ENCODE measurements at places on chromosomes 2 and 18. TPM values are rescaled to one million over a fixed set of nuclear protein-coding genes. Genes with fewer than 3 reads are reported as not detected.

- no peak for DNase-seq
Observed at GRCh38 chr2:53793821-53794220, 7.0 kb downstream of the ERLEC1 start.

DNA sequence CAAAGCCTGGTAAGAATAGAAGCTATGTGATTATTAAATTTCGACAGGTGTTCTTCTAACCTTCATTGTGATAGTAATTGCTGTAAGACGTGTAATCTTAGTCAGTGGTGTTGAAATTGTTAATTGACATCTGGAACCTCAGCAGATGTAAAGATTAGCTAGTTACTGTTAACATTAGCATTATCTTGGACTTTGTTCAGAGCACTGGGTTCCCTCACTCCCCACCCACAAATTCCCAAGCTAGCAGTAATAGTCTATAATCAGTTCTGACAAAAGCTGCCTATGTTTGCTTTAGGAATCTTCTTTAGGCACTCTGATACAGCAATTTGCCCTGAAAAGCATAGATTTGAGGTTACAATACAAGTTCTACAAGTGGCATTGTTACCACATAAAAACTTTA lies 233.7 kb downstream of the EN1 start:
- DNase-seq, result no peak

DNA sequence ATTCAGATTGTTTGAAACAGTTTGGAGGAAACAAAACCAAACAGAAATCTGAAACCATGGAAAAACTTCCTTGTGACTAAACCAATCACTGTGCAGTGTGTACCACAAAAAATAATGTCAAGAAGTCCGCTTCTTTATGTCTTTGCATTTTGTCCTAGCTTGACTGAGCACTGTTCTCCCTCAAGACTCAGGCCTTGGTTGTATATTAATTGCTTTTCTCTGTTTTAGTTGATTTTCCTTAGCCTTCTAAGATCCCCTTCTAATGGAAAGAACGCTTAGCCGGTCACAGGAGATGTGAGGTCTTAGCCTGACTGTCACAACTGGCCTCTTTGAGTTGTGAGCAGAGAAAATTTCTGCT lies 56.6 kb downstream of the LCLAT1 start:
- DNase-seq, result no peak

GRCh38 chr2:112257575-112257974 lies 2.7 kb upstream of the ZC3H8 start:
- DNase-seq, result peak; percentile 29

GRCh38 chr2:9710311-9710710 lies 79.5 kb upstream of the YWHAQ start:
- DNase-seq, result peak; percentile 78

DNA sequence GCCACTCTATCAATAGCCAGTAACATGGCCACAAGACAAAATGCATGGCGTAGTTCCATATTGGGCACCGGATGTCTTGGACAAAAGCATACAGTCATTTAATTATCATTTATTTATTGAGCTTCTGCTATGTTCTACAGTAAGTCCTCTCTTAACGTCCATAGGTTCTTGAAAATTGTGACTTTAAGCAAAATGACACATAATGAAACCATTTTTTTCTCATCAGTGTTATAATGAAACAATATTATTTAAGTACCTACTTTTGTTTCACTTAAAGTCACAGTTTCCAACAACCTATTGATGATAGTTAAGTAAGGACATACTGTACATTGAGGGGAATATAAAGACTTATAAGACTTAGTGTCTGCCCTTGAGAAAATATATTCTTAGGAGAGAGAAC lies 84.9 kb downstream of the XRCC5 start:
- DNase-seq, result no peak

- DNase-seq, result no peak
Observed at GRCh38 chr2:46683541-46683940, 204.2 kb downstream of the TMEM247 start.

GRCh38 chr2:10150436-10150835 lies 27.9 kb downstream of the RRM2 start:
- DNase-seq, result no peak

DNA sequence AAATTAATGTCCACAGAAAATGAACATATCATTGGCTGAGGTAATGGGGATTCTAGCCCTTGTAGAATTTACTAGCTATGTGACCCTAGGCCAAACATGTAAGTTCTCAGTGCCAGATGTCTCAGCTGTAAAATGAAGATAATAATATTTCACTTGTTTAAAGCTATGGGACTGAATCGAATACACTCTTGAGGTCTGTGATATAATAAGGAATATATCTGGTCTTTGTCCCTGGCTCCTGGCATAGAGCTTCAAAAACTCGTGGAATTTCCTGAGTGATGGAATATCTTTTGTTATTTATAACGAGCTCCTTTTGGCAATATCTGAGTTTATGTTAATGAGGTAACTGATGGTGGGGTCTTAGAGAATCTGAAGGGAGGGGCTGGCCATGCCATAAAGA lies 201.4 kb upstream of the CYP26B1 start:
- DNase-seq, result no peak

GRCh38 chr2:231057590-231057989 lies 923 bp downstream of the PSMD1 start:
- no peak for DNase-seq

GRCh38 chr2:8421658-8422449 lies 260.0 kb upstream of the ID2 start:
- no peak for DNase-seq

DNA sequence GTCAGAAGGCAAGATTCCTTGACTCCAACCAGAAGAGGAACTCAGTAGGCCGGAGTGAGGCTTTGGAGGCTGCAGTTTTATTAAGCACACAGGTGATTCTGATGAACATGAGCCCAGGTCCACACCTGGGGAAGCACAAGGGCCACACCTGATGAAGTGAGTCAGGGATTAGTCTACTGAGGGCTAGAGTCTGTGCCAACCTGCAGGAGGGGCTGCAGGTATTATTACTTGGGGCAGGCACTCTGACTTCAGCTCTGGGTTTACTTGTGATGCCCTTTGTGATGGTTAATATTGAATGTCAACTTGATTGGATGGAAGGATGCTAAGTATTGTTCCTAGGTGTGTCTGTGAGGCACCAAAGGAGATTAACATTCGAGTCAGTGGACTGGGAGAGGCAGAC lies 75.2 kb upstream of the ZCCHC2 start:
- no peak for DNase-seq

GRCh38 chr2:9228088-9228751 lies 21.6 kb downstream of the ASAP2 start:
- DNase-seq, result no peak

DNA sequence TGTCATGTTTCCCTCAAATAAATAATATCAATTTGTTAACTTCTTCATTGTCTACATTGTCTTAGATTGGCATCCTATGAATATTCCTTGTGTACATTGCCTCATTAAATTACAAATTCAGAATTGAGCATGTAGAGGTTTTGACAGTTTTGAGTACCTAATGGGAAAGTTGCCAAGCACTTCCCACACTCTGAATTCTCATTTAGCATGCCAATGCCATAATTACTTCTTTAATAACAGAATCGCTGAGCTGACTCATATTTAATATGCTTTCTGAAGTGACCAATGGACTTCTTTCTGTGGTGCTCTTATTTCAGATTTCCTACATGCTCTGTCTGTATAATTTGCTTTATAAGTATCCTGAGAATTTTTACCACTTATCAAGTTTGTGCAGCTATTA lies 114.4 kb upstream of the NOL4 start:
- no peak for DNase-seq

GRCh38 chr2:201383136-201383535 lies 26.0 kb upstream of the FLACC1 start:
- no peak for DNase-seq

GRCh38 chr2:53785366-53785765 lies 1.4 kb downstream of the ASB3 start:
- DNase-seq, result no peak

DNA sequence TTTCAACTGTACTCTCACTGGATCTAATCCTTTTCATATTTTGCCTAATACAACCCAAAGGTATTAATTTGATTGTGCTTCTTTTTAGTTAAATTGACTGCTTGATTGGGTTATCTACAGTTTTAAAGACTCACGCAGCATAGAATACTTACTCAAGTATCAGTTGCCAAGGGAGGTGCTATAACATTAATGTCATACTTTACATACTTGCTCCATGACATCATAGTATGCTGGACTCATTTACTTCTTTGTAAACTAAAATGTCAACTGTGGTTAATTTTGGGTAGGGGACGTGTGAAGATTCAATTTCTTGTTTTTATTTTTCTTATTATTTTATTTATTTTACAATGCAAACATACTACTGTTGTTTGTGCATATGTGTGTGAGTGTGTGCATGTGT lies 716.2 kb upstream of the VRK2 start:
- no peak for DNase-seq

DNA sequence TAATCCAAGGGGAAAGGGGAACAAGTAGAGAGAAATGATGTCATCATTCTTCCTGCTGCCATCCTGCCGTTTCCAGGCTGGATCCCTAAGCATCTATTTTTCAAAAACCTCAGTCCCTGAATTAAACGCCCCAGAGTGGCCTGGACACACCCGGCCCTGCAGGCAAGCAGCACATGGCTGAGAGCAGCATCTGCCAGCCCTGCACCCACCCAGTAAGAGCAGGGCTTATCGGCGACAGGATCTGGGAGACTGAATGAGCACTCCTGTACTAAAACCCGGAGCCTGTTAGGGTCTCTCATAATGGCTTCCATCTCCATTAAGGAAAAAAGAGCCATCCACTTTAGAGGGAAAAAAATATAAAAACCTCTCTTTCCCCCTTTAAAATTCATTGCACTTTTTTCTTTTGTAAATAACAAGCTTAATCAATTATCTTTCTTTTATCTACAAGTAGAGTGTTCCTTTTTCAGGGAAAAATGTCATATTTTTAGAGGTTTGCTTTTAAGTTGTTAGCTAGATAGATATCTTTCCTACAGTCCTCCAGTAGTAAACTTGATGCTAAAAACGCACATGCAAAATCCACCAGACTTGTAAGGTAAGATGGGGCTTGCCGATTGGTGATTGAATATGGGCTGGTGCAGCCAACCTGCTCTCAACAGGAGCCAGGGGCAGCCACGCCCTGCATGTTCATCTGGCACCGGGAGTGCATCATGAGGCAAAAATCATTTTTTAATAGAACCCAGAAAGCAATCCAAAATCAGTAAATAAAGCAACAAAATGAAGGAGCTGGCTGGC lies 457.8 kb downstream of the EIPR1 start:
- no peak for DNase-seq

- no peak for DNase-seq
Observed at GRCh38 chr2:9768388-9768787, 74.9 kb upstream of the TAF1B start.

- DNase-seq, result no peak
Observed at GRCh38 chr2:113200236-113200635, 26.5 kb downstream of the PSD4 start.

- DNase-seq, result no peak
Observed at GRCh38 chr2:105712981-105713596, 31.6 kb upstream of the NCK2 start.

DNA sequence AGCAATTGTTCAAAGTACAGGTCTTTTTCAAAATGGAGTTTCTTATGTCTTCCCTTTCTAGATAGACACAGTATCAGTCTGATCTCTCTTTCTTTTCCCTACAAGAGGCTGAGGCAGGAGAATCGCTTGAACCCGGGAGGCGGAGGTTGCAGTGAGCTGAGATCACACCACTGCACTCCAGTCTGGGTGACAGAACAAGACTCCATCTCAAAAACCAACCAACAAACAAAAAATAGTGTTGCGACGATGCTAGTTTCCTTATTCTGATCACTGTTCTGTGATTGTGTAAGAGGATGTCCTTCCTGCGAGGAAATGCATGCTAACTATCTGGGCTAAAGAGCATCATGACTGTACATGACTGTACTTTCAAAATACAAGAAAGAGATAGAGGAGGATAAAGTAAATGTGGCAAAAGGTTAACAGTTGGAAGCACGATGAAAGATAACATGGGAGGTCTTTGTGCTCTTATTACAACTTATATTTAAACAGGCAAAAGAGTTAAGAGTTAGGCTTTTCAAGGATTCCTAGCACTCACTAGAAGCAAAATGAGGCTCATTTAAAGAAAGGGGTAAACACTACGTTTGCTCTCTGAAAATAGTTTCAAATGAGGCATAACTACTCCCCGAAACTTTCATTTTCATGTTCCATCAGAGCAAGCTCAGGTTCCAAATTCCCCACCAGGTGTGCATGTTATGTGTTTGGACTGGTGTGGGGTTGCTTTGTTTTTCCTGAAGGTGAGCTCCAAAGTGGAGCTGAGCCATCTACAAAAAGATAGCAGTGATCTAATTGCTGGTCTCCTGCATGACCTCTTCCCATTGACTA lies 23.8 kb downstream of the SOWAHC start:
- DNase-seq, result no peak

DNA sequence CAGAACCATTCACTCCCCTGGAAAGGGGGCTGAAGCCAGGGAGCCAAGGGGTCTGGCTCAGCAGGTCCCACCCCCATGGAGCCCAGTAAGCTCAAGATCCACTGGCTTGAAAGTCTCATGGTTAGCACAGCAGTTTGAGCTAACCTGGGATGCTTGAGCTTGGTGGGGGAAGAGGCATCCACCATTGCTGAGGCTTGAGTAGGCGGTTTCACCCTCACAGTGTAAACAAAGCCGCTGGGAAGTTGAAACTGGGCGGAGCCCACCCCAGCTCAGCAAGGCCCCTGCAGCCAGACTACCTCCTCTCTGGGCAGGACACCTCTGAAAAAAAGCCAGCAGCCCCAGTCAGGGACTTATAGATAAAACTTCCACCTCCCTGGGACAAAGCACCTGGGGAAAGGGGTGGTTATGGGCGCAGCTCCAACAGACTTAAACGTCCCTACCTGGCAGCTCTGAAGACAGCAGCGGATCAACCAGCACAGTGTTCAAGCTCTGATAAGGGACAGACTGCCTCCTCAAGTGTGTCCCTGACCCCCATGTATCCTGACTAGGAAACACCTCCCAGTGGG lies 14.7 kb upstream of the TTC32 start:
- no peak for DNase-seq

DNA sequence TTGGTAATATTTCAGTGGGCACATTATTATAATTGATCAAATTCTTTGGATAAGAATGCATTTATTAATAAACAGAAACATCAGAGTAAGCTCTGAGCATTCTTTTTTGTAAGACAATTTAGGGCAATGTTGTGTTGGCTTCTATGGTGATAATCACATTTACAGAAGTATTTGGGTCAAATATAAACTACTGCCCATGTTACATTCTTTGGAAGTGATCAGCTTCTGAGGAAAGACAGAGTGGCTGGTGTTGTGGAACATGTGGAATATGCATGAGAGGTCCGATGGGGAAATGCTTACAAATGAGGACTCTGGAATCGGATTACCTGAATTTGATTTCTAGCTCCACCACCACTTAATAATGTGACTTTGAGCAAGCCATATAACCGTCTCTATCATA lies 19.4 kb downstream of the SERPINB13 start:
- no peak for DNase-seq

GNLY gene
- total RNA-seq, result 22.8 TPM

ABI2 gene
- total RNA-seq, result 51.2 TPM

CPSF3 gene
- total RNA-seq, result 77.5 TPM

HRH4 gene
- total RNA-seq, result 0.65 TPM

MYL1 gene
- total RNA-seq, result not detected

CCDC68 gene
- total RNA-seq, result not detected

CYS1 gene
- 0.07 TPM for total RNA-seq

CDCA7 gene
- total RNA-seq, result 59.9 TPM

MEIS1 gene
- total RNA-seq, result not detected

SRD5A2 gene
- total RNA-seq, result not detected

ERBB4 gene
- total RNA-seq, result not detected

KCNS3 gene
- total RNA-seq, result 0.19 TPM

M1AP gene
- not detected for total RNA-seq

REEP1 gene
- 0.15 TPM for total RNA-seq

Data from activated CD4-positive, alpha-beta memory T cell treated with anti-CD3 and anti-CD28 coated beads for 36 hours (primary cell).